Suppressor macrophage (primary cell): ENCODE measurements at places on chromosomes 5 and 9.
A peak's percentile ranks its signal among the peaks of the same experiment; 100 is the strongest.

GRCh38 chr5:53874409-53874808 is 314.0 kb downstream of the NDUFS4 start:
- DNase-seq = peak; percentile 39

DNA sequence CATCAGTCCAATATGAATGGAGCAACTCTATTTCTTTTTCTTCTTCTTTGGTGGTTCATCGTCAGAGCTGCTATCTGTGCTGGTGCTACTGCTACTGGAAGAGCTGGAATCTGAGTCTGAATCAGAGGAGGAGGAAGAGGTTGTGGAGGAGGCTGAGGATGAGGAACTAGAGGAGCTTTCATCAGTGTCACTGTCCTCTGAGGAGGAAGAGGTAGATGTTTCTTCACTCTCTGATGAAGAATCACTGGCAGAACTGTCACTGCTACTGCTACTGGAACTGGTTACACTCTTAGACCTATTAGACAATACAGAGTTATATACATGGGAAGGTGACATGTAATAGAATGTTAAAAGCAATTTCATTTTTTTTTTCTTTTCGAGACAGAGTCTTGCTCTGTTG is 27.8 kb downstream of the ZCCHC10 start:
- DNase-seq = peak; percentile 66

DNA sequence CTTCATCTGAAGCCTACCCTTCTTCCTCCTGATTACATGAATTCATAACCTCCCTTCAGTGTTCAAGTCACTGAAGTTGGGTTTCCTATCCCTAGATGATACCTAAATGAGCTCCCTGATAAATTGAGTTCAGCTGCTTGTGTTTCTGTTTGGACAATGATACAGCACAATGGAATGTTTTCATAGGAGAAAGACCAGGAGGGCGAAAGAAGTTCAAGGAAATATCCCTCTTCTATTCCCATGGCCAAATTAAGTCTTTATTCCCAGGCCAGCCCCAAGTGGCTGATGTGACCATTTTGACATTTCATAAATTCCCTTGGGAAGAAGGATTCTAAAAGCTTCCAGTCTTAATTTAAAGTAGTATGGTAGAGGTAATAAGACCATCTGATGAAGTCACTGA is 555.8 kb upstream of the CLINT1 start:
- no peak for DNase-seq

- DNase-seq = no peak
These were observed 164.5 kb downstream of the DRD1 start for GRCh38 chr5:175279506-175279905.

DNA sequence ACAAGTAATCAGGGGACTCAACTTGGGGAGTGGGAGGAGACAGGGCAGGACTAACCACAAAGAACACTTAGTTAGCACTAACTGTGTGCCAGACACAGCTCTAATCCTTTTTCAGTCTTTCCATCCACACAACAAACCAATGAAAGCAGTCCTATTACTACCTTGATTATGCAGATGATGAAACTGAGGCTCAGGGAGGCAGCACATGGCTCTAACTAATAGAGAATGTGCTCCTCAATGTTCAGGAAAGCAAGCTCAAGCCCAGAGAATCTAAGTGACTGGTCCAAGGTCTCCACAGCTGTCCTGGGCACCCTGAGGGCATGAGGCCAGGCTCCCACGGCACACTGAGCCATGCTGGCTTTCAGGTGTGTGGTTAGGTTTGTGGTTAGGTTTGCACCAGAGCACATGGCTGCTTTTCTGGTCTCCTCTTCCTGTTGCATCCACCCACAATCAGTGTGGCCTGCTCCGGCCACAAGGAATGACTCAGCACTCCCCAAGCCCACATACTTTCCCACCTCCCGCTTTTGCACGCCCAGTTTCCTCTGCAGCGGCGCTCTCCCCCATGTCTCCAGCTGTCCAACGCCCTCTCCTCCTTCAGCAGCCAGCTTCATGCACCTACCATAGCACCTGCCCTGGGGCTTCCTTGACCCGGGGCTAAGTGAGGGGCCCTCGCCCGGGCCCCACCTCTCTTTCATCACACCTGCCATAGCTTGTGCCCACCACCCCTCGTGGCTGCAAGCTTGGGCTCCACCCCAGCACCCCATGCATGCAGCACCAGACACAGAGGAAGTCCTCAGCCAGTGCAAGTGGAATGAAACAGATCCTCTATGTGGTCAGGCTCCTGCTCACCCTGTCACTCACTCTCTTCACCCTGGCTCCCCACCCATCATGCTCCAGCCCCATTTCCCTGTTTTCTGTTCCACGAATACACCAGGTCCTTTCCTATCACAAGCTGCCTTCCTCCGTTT is 133.1 kb downstream of the GABBR2 start:
- DNase-seq = peak; percentile 80

GRCh38 chr5:16659536-16659935 is 42.7 kb upstream of the RETREG1 start:
- no peak for DNase-seq

DNA sequence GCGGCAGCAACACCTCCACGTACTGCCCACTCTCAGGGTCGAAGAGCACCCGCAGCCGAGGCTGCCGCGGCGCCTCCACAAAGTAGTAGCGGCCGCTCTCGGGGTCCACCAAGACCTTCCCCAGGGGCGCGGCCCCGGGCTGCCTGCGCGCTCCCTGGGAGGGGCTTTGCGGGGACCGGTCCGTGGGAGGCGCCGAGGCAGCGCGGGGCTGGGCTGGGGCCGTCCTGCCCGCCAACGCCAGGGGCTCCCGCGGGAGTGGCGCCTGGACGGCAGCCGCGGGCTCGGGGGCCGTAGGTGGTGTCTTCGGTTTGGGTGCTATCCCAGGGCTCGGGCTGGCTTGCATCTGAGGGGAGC is 2.6 kb upstream of the MZB1 start:
- no peak for DNase-seq

- peak; percentile 89 for DNase-seq
These were observed 37.3 kb downstream of the ARHGAP26 start for GRCh38 chr5:142807372-142807911.

DNA sequence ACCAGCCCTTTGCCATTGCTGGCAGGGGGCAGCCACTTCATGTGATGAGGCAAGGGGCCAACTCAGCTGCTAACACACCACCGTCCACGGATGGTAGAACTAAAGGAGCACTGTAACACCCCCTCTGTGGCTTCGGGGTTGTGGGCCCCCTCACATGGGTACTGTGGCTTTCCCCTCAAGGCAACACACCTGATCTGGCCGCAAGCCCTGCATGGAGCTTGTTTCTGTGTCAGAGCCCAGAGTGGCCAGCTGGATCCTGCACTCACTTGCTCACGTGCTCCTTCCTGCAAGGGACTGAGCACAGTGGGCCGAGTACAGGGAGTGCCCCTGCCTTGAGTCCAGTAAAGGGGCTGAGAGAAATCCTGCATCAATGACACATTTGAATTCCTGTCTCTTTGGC is 507.4 kb upstream of the SMC2 start:
- DNase-seq = no peak

GRCh38 chr5:24497145-24497544 is 147.6 kb downstream of the CDH10 start:
- DNase-seq = no peak

DNA sequence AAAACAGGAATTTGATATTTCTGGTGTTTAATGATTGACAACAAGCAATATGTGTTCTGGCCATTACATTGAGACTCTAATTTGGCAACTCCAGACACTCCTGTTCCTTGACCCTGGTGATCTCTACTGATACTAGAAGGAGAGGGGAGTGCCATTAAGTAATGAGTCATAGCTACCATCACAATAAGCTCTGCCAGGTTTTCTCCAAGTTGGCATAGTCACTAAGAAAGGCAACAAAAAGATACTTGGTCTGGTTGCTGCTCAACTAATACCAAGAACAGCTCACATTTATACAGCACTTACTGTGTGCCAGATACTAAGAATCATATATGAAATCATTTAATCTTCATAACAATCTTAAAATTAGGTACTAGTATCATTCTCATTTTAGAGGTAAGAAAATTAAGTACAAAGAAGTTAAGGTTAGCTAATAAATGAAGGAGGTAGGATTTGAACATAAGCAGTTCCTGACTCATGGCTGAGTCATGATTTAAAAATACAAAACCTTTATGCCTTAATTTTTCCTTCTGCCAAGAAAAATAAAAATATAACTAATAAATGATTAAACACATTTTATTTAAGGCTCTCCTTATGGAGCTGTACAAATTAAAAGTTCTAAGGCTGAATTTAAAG is 19.9 kb upstream of the PRXL2C start:
- DNase-seq = no peak

- DNase-seq = no peak
These were observed 135.9 kb upstream of the CCDC152 start for GRCh38 chr5:42620579-42621216.

- DNase-seq = no peak
These were observed 33.6 kb downstream of the THBS4 start for GRCh38 chr5:80068775-80069174.

DNA sequence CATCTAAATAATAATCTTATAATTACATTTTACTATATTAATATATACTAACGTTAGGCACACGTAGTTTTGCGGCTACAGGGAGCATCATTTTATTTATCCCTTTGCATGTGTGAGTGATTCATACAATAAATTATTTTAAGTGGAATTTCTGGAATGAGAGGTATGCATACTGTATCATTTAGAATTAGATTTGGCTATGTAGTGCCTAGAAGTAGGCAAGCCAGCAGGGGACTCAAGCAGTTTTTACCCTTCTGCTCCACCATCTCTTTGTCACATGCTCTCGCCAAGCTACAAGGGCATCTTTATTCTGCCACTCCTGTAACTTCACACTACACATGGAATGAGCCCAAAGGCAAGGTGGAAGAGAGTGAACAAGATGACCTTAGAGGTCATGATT is 60.8 kb downstream of the MEGF10 start:
- DNase-seq = no peak

- no peak for DNase-seq
These were observed 25.8 kb downstream of the THBS4 start for GRCh38 chr5:80060966-80061365.

DNA sequence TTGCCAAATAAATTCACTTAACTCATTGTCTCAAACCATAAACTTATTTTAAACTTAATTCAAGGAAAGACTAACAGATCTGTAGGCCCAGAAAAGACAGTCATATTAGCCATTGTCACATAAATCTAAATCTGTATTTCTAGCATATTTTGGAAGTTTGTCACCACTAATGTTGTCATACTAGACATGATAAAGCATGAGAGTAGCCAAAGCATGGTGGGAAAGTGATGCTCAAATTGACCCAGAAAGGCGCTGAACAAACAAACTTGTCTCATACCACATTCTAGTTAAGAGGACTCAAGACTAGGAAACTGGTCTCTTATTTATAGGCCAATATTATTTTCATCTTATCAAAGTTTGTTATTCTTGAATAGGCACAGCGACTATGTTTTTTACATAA is 99.4 kb downstream of the VCAN start:
- no peak for DNase-seq

GRCh38 chr5:94197970-94198369 is 420.4 kb downstream of the KIAA0825 start:
- DNase-seq = no peak

DNA sequence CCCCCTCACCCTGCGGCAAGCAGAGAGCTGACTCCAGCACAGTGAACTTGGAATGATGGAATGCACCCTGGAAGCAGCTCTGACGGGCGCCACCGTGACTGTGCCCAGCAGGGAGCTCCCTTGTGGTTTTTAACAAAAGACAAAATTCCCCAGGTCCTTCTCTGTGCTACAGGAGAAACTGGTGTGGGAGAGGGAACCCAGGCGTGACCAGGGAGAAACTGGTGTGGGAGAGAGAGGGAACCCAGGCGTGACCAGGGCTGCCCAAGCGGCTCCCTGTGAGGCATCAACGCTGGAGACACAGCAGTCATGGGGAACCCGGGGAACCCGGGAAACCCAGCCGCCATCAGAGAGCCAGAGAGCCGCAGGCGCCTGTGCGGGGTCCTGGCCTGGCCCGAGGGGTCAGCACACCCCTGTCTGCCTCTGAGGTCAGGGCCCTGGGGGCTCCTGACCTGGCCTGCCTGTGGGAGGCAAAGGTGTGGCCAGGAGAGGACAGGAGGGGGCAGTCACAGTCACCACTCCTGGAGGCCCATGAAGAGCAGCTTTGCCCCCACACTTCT is 3.1 kb upstream of the AHRR start:
- DNase-seq = peak; percentile 43

- DNase-seq = no peak
These were observed 7.9 kb upstream of the TRIM7 start for GRCh38 chr5:181212934-181213333.

DNA sequence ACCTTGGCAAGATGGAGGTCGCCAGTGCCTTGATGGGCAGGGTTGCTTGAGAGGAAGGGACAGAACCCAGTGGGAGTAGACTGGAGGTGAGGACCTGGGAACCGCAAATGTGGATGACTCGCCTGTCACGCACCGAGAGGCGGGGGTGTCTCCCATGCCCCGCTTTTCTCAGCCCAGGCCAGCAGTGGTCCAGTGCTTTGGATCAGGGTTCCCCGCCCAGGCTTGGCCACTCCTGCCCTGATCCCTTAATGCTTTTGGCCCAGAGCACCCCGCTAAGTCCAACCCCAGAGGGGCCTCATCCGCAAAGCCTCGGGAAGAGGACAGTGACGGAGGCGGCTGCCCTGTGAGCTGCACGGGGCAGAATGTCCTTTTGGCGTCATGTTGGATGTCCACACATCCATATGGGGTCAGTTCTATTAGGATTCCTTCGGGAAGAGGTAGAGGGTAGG is 2.4 kb downstream of the MRPS2 start:
- DNase-seq = no peak

GRCh38 chr5:84239494-84239893 is 145.2 kb downstream of the EDIL3 start:
- DNase-seq = no peak

DNA sequence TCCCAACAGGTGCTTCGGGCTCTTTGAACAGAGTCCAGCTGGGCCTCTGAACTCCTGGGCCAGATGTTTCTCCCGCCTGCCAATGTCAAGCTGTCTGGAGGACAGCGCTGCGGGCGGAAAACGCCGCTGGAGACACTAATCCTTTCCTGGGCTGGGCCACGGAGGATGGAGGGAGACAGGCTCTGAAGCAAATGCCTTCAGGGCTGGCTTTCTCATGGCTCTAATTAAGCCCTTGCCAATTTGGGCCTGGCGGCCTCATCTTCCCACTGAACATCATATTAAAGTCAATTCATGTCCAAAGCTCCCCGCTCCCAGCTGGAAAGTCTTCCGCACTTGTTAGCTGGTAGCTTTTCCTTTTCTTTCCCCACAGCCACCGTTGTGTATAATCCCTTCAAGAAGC is 72.7 kb downstream of the NTNG2 start:
- no peak for DNase-seq

DNA sequence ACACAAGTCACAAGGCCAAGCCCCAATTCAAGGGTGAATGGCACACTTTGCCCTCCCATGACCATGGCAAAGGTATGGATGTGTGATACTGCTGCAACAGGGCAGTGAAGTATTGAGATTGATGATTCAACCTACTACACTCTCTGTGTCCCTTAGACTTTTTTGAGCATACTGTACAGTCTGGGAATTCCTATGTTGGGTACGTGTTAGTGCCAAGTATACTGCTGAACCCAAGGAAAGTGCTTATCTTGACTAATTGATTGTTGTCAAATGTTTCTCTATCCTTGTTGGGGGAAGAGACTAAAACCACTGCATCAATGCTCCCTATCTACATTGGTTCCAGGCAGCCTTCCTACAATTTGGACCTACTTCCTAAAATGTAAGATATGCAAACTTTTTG is 93.7 kb downstream of the NDFIP1 start:
- no peak for DNase-seq
